ENCODE measurements at places on chromosomes 5 and 9.

DNA sequence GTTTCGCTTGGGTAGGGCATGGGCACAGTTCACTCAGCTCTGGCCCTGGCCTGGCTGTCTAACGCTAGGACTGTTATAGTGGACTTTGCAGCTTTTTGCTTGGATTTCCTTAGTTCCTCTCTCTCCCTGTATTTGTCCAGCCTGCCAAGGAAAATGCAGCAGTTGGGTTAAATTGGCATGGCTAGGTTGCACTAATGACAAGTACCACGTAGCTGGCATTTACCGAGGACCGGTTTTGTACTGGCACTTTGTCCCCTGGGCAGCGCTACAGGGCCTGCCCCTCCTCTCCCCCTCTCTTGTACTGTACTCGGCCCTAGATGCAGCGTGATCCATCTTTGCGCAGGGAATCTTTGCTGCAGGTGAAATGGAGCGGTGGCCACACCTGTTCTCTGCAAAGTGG lies 2.4 kb downstream of the WDR5 start:
- DNase-seq, result no peak

DNA sequence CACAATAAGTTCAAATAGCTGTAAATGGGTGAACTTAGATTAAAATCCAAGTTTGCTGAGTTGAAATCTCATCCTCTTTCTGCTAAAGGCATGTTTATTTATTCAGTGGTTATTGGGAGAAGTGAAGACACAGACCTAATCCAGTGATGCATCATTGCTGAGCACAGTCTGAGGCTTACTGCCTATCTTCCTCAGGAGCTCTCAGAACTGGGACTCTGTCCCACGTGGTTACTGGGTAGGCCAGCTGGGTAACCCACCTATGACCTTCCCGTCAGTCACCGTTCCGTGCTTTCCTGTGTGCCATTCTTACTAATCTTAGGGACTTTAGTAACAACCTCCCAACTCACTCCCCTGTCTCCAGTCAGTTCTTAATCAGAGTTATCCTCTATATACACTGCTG lies 226.8 kb upstream of the ATP10B start:
- no peak for DNase-seq

DNA sequence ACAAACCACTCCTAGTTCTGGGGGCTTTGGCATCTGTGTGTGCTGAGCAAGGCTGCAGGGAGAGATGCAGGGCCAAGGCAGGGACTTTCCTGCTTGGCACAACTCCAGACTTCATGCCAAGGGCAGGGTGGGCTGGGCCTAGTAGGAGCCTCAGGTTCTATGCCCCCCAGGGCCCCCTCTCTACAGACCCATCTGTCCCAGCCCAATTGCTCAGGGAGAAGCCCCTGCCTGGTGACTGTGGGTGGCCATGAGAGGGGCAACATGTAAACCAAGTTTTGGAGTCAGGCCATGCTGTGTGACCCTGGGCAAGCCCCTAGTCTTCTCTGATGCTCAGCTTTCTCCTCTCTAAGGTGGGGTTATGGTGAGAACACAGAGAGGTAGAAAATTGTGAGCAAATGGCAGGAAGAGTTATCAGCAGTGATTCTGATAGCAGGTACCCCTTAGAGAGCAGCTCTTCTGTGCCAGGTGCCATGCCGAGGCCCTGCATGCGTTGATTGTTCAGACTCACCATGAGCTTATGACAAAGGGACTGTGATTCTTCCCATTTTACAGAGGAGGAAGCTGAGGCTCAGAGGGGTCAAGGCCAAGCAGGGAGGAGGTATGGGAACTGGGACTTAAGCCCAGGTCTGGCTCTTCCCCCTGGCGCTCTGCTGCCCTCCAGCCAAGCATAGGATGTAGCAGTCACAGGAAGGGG lies 5.2 kb downstream of the OLFML2A start:
- no peak for DNase-seq

DNA sequence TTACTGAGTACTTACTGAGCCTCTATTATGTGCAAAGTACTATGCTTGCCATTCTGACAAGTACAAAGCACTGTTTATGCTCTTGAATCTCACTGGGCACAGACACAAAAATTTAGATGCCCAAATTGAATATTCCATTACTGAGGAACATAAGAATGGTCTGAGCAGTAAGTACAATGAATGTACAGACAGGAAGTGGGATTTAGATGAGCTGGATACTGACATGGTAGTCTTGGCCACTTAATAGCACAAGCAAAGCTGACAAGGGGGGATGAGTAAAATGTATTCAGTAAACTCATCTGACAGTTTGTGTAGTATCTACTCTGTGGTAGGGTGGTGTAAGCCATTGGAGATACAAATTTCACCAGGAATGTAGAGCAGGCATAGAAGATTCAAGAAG lies 132.4 kb downstream of the EFNA5 start:
- DNase-seq, result peak; percentile 28

DNA sequence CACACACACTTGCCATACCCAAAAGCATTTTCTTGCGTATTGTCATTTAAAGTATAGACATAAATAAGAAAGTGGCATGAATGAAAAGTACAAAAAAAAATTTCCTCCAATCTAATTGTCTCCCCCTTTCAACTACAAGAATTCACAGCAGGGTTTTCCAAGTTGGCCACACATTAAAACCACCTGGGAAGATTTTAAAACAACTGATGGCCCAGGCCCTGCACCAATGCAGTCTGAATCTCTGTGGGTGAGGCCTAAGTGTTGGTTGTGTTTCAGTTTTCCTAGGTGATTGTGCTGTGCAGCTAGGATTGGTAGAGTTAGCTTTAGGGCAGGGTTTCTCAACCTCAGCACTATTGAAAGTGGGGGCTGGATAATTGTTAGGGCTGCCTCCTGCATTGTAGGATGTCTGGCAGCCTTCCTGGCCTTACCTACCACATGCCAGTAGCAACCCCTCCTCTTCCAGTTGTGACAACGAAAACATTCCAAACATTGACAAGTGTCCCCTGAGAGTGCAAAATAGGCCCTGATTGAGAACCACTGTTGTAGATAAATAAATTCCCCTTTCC lies 337.1 kb downstream of the KIAA0825 start:
- no peak for DNase-seq

GRCh38 chr9:130212543-130213297 lies 40.5 kb downstream of the NCS1 start:
- no peak for DNase-seq

GRCh38 chr9:133003671-133004090 lies 25.2 kb downstream of the GFI1B start:
- DNase-seq, result no peak

GRCh38 chr9:101650142-101650541 lies 55.4 kb upstream of the PPP3R2 start:
- DNase-seq, result no peak

DNA sequence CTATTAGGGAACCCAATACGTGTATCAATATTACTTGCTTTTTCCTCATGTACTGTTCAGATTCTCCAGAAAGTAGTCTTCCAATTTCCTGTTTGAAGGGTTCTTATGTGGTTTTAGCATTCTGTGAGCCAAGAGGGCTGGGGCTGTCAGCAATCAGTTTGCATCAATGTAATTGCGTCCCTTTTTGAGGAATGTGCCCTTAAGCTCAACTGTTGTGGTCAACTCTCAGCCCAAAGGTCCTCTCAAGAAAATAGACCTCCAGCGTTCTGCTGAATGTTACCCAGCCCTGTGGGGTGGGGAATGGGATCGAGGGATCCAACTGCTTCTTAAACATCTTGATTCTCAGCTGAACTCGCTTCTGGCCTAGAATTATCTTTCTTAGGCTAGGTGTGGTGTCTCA lies 43.8 kb upstream of the CDK20 start:
- DNase-seq, result no peak

DNA sequence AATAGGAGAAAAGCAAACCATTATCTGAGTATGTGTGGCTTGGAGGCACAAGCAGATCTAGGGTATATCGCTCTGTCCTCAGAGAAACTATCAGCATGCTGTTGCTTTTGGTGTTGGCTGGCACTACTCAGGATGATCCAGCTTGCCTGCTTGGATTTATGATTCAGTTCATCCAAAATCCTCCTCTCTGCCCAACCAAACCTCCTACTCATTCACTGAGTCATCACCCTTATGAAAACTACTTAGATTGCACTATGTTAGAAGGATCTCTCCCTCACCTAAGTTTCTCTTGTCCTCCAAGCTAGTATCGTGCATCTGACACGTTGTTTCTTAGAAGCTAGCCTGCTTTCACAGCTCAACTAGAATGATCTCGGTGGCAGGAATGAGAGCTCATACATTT lies 14.2 kb upstream of the ZBED3 start:
- no peak for DNase-seq

DNA sequence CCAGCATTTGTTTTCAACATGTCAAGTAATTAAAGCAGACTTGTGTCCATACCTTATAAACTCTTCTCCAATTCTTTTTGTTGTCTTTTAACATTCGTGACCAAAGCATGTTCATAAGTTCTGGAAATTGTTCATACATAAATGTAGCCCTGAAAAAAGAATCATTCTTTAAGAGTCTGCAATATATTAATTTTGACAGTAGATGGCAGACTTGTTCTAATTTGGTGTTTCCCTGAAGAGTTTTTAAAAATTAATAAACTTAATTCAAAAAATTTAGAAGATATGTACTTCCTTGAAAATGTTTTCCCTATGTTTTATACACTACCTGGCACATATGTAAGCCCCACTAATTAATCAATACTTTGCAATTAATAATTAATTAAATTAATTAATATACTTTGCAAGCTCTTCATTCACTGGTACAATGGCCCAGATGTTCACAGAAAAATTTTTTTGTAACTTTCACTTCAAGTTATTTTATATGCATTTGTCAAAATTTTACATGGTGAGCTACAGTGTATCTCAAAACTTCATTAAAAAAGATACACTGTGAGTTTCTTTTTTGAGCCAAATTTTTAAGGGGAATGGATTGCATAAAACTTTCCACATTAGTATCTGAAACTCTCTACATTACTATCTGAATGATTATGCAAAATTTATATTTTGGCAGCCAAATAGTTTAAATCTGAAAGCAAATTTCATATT lies 42.1 kb downstream of the CLINT1 start:
- peak; percentile 25 for DNase-seq

GRCh38 chr5:626850-627249 lies 14.7 kb downstream of the CEP72 start:
- no peak for DNase-seq

DNA sequence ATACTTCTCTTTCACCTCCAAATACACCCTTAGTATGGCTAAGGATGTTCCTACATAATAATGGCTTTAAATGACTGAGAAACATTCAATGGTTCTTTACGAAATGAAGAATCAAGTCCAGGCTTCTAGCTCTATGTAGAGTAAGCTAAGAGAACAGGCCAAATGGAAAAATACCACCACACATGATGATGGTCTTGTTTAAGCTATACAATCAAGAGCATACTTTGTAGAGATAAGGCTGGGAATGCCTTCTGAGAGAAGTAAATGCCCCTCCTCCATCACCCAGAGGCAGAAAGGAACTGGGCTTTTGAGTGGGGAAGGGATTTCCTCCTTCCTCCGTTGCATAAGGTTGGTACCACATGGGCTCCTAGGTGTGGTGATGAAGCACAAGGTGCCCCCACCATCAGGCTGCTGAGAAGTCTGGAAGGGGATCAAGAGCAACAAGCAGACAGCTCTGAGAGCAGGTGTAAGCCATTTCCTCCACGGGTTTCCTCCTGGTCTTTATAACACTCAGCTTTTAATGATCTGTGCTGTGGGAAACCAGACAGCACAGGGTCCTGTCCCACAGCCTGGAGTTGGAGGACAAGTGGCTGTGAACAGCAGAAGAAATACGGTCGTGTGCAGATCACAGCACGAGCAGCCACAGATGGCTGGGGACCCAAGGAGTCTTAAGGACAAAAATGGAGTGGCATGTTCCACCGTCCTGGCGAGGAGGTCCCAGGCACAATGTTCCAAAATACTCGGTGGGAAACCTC lies 396.9 kb downstream of the CTNND2 start:
- DNase-seq, result no peak

DNA sequence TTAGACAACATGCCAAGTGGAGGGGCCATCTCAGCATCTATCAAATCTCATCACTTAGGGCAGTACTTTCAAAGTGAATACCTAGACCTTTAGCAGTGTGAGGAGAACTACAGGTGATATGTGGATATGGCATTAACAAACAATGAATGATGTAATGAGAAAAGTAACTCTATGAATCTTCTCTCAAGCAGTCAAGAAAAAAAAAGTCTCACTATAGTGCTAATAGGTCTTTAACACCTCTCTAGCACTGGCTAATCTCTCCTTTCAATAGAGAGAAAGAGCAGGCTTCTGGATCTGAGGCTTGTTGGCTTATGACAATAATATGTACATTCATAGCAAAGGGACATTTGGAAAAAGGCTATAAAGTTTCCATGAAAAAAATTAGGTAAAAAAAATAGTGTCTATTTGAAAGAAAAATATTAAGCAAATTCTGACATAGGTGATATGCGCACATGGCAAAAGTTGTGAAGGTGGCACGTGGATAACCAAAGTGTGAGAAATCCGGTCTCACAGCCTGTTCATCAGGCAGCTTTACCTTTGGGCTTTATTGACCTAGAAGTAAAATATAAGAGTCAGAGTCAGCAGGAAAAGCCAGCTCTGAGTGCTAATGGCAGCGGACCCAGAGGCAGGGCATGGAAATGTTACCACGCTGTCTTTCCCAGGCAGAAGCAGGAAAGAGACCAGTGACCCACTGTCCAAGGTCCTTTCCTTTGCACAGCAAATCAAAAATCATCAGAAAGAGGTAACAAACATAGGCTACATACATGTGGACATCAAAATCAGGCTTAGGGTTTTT lies 203.4 kb downstream of the EFNA5 start:
- DNase-seq, result no peak

- no peak for DNase-seq
Observed at GRCh38 chr9:113012492-113012891, 500 bp upstream of the ZNF883 start.

GRCh38 chr9:79284081-79284480 lies 287.7 kb upstream of the TLE4 start:
- no peak for DNase-seq

GRCh38 chr5:38190111-38190510 lies 68.2 kb upstream of the EGFLAM start:
- no peak for DNase-seq

DNA sequence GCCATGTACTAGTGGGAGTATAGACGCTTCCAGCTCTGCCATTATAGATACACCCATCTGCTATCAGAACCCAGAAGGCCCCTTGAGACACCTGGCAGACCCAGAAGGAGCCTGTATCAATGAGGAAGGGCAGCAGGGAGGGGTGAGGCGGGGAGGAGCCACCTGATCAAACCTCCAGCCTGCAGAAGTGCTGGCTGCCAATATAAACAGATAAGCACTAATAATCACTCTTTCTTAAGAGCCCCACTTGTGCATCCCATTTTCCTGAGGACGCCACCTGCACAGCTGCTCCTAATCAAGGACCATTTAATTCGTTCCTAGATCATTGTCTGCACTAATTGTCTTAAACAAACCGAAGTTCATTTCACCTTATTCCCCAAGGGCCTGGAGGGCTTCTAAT lies 75.0 kb upstream of the NEK6 start:
- peak; percentile 75 for DNase-seq

GRCh38 chr5:107661038-107661649 lies 9.6 kb downstream of the EFNA5 start:
- no peak for DNase-seq

GRCh38 chr5:80482578-80482977 lies 5.3 kb upstream of the FAM151B start:
- DNase-seq, result no peak

- DNase-seq, result no peak
Observed at GRCh38 chr9:79301551-79302391, 270.0 kb upstream of the TLE4 start.
